Fibroblast of skin of left quadriceps (primary cell): ENCODE measurements at places on chromosomes 4 and X.

DNA sequence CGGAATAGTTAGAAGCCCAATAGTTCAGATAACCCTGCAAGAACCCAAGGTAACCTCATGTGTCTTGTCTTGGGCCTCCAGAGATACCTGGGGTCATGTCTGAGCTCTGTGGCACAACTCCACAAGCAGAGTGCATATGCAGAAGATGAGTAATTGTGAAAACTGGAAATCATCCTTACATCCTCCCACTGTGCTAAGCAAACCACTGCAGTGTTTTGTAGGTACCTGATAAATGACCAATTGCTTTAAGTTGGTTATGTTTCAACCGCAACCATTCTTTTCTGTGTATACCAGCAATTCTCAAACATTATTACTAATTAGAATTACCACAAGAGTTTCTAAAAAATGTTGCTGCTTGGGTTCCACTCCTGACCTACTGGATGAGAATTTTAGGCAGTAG lies 73.2 kb downstream of the CBLL2 start:
- DNase-seq: no peak

- no peak for DNase-seq
Observed at GRCh38 chr4:140819610-140820009, 63.4 kb upstream of the TBC1D9 start.

GRCh38 chrX:5870238-5870637 lies 358.4 kb downstream of the NLGN4X start:
- no peak for DNase-seq

DNA sequence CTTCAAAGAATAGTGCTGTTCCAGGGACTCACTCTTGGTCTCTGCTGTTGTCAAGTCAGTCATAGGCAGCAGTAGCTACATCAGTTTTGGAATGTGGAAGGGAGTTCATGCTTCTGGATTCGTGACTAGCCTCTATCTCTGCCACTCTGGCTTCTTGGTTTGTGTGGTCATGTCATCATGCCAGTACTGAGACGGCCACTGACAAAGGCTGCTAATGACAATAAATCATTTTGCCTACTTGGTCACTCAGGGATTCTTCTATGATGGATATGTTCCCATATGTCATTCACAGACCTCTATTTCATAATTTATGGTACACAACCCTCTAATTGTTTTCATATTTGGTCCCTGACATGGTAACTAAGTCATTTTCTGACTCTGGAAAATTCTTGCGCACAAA lies 450.8 kb upstream of the BOD1L1 start:
- DNase-seq: no peak

GRCh38 chr4:6847178-6847577 lies 62.4 kb upstream of the TBC1D14 start:
- no peak for DNase-seq

- no peak for DNase-seq
Observed at GRCh38 chr4:109171070-109171469, 131.4 kb downstream of the COL25A1 start.

DNA sequence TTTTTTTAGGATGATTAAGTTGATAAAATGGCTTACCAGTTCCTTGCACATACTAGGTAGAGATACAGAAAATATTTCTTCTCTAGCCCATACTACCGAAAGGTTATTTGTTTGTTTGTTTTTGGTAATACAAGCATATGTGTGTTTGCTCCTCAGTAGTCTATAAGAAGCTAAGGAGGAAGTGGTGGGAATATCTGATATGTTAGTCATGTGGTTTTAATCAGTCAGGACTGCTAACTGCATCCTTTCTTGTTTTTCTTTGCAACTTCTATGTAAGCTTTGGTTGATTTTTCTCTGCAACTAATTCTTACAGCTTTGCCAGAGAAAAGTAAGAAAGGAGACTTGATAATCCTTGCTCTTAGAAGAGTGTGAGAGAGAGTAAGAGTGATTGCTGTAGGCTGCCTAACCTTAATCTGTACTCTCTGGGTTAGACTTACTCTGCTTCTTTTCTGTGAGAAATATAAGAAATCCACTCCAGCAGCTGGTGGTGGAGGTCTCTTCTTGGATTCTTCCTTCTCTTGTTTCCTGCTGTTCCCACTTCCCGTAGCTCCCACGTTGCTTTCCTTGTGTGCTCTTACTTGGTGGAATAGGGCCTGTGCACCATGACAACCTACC lies 28.3 kb downstream of the SEPTIN11 start:
- DNase-seq: peak; percentile 60

DNA sequence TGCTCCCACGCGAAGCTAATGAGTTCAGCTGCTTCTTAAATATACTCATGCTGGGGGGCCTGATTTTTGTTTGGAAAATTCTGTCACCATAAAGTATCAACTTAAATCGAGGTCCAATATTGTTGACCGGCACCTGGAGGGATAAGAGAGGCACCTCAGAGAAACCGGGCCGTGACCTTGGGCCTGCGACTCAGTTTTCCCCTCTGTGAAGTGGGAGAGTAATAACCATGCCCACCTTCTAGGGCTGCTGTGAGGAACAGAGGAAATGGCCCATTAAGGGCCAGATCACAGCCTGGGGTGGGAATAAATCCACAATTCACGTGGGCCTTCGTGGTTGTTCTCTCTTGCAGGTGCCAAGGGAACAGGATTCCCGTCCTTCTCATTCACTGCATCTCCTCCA lies 39.4 kb downstream of the ZBTB49 start:
- no peak for DNase-seq

GRCh38 chr4:23202712-23203247 lies 510.0 kb downstream of the GBA3 start:
- no peak for DNase-seq

DNA sequence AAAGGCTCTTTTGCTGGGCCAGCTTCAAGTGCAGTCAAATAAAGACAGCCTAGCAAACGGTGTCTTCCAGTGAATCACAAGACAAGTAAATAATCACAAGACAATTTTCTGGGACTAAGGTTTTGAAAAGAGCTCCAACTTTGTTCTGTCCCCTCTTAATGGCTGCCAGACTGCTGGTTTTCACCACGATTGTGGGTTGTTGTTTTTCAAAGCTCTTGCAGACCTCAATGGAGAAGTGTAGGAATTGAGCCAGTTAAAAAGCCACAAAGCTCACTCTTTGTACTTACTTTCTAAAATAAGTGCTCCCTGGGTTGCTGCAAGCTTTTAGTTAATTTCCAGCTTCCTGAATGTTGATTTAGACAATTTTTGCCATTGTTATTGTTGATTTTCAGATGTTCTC lies 405.8 kb upstream of the HTR2C start:
- no peak for DNase-seq

DNA sequence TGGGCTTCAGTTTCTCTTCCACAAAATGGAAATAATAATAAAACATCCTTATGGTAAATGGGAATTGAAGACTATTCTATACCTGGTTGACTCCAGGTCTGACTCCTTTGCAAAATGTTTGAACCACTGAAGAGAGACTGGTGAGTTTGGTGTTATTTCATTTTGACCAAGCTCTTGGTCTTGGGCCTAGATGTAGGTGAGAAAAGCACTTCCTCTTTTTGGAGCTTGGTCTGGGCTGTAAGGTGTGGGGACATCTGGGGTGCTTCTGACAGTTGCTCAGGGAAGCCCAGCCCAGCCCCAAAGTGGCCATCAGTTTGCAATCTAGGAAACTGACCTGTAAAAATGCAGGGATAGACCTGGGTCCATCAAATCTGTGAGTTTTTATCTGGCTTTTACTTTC lies 26.8 kb upstream of the SOD3 start:
- DNase-seq: no peak

DNA sequence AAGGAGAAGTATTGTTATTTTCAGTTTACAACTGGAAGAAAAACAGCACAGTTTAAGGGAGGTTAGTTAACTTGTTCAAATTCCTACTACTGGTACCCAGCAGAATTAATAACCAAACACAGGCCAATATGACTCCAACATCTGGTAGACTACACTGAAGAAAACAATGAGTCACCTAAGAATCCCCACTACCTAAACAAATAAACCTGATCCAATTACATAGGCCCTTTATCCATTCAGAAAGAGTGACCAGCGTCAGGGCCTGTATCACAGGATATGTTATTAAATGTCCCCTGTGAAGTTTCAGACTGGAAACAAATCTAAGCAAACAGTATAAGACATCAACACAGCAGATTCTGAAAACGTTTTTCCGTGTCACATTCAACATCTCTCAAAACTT lies 492.5 kb upstream of the INTU start:
- DNase-seq: no peak

DNA sequence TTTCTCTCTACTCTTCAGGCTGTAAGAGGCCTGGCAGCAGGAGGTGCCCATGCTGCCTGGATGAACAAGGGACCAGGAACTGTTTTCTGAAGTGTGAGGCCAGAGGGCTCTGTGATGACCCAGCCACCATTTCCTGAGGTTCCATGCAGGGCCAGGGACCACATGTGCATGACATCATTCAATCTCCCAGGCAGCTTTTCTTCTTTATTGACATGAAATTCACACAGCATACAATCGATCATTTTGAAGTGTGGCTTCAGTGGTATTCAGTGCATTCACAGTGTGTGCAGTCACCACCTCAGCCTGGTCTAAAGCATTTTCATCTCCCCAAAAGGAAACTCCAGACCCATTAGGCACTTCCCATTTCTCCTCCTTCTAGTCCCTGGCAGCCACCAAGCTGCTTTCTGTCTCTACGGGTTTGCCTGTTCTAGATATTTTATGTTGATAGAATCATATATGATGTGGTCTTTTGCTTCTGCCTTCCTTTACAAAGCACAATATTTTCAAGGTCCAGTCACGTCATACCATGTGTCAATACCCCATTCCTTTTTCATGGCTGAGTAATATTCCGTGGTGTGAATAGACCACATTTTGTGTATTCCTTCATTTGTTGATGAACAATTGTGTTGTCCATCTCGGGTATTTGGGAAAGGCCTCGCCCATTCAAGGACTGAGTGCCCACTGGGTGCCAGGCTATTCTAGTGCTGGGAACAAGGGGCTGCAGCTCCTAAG lies 93.1 kb downstream of the PSAPL1 start:
- peak; percentile 64 for DNase-seq

GRCh38 chrX:16739574-16739973 lies 20.2 kb downstream of the SYAP1 start:
- DNase-seq: no peak

- peak; percentile 60 for DNase-seq
Observed at GRCh38 chr4:82500435-82501153, 61.2 kb downstream of the TMEM150C start.

DNA sequence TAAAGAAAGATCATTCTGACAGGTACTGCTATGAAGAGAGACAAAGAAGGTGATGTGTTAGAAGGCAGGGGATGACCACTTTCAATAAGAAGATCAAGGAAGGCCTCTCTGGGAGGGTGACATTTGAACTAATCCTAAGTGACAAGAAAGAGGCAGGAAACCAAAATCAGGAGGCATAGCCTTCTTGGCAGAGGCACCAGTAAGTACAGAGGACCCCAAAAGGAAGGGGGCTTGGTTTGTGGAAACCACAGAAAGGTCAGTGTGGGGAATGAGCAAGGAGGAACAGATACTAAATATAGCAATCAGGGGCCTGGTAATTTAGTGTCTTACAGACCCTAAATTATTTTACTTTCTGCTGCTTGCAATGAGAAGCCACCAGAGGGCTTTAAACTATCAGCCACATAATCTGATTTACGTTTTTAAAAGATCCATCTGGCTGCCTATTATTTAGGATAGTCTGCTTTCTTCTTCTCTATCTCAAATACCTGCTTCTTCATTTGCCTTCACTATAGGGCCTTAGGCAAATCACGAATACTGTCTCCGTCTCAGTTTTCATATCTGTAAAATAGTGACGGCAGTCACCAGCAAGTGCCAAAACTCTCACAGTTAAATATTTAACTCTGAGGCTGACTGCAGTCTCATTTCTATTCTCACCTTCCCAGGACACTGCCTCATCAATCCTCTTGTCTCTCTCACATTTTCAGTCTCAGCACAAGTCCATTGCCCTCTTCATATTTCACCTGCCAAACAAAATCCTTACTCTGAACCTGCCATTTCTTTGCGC lies 16.7 kb downstream of the NR3C2 start:
- no peak for DNase-seq

- no peak for DNase-seq
Observed at GRCh38 chr4:38209654-38210053, 249.5 kb downstream of the PTTG2 start.

GRCh38 chr4:76476571-76476970 lies 41.5 kb downstream of the SHROOM3 start:
- no peak for DNase-seq

DNA sequence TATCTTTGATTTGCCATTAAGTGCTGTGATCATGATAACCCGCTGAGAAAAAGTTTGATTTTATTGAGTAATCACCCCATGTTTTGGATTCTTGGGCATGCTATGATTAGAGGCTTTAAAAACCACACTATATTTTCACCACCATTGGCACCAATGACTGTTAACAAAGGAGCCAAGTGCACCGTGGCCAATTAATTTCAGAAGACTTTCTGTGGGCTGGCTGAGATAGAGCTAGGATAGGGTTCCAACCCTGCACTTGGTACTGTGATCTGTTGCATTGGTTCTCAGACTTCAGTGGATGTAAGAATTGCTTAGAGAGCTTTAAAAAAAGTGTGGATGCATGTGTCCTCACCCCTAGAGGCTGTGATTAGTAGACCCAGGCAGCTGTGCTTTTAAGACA lies 32.4 kb downstream of the OCRL start:
- no peak for DNase-seq

- DNase-seq: no peak
Observed at GRCh38 chr4:53956454-53956853, 108.0 kb downstream of the CHIC2 start.

DNA sequence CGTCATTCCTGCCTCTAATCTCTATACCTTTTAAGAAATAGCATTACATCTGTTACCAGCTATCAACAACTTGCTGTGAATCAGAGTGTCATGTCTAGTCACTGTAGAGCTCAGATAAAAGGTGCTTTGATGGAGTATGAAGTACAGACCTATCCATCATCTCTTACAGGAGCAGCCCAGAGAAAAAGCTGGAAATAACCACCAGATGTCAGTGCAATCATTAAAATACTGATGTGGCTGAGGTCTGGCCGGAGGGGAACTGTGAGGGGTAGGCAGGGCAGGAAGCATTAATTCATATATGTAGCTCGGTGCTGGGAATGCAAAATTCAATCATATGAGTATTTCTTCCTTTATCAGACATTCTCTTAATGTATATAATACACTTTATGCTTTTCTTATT lies 100.6 kb downstream of the AKAP4 start:
- no peak for DNase-seq

DNA sequence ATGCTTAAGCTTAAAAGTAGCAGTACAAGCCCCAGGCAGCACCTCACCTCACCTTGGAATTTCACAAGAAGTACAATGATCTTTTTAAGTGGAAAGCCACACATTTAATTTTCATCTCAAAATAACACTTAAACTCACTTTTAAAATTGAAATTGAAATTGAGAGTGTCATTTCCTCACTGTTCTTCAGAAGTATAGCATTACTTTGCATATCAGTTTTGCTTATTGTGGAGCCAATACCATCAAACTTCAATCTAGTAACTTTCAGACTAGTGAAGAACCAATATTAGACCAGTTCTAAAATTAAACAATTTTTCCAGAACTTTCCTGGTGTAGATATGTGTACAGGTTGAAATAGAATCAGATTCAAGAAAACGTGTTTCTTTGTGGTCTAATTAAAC lies 242.4 kb downstream of the NDST4 start:
- DNase-seq: no peak

GRCh38 chr4:21203416-21203815 lies 503.2 kb downstream of the PACRGL start:
- DNase-seq: no peak
